Activated CD4-positive, alpha-beta memory T cell treated with anti-CD3 and anti-CD28 coated beads, Interleukin-2, amount 10 ng/mL, durations not matched to agents 7 days and 5 days (primary cell): ENCODE measurements at places on chromosomes 13 and 19. TPM values are rescaled to one million over a fixed set of nuclear protein-coding genes. Genes with fewer than 3 reads are reported as not detected.

Gene WDFY2
- total RNA-seq, result 14.1 TPM

Gene SEMA6B
- total RNA-seq, result not detected

GRCh38 chr19:49565261-49565660 lies 15.1 kb downstream of the NOSIP start:
- no peak for DNase-seq
- peak overlapping the region; percentile 99 for H3K27ac ChIP-seq

DNA sequence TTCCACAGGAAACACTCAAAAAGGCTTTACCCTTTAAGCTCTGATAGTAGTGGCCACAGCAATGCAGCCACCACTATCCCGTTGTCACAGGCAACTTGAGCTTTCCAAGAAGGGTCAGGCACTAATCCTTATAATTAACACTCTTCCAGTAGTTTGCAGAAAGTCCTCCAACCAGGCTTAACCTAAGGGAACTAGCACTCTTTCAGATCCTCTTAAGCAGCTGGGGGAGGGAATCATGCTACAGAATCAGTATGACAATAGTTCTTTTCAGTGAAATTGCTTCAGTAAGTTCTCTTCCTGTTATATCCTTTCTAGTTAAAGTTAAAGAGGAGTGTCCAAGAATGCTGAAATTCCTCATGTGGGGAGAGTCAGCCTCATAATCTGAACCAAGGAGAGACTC lies 82.2 kb downstream of the TNFSF11 start:
- DNase-seq, result no peak
- H3K27me3 ChIP-seq, result peaks cover 66% of the 10 kb centered on the region
- H3K4me1 ChIP-seq, result no peaks in the 10 kb centered on the region
- no peaks in the 10 kb centered on the region for H3K36me3 ChIP-seq
- H3K4me3 ChIP-seq, result no peak overlapping the region

- H3K27me3 ChIP-seq, result no peaks in the 10 kb centered on the region
- peak; percentile 68 for DNase-seq
- peak overlapping the region; percentile 95 for H3K4me3 ChIP-seq
Observed at GRCh38 chr13:32314271-32315237, 609 bp downstream of the ZAR1L start.

- H3K36me3 ChIP-seq, result peaks cover 15% of the 10 kb centered on the region
- H3K4me1 ChIP-seq, result peaks cover 23% of the 10 kb centered on the region
- H3K27me3 ChIP-seq, result no peaks in the 10 kb centered on the region
- DNase-seq, result no peak
- no peak overlapping the region for H3K4me3 ChIP-seq
Observed at GRCh38 chr13:97234742-97235141, 12.6 kb downstream of the MBNL2 start.

DNA sequence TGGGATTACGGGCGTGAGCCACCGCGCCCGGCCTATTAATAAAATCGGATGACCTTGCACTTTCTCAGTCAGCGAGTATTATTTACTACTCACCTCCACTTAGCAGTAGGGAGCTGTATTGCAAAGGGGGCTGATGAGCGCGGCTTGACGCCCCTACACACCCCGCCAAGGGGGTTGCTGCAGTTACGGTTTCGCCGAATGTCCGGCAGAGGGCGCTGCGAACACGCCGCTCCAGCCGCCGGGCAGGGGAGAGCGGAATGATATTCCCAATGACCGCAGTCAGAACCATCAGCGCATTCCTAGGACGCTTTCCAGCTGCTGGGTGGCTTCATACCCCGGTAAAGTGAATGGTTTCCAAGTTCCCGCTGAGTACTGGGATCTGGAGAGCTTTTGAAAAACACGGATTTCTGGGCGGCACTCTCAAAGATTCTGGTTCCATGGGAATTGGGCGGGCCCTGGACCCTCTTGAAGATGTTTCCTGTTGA lies 30.0 kb upstream of the TPT1 start:
- no peaks in the 10 kb centered on the region for H3K27me3 ChIP-seq
- no peak overlapping the region for H3K27ac ChIP-seq
- no peak overlapping the region for H3K4me3 ChIP-seq

DNA sequence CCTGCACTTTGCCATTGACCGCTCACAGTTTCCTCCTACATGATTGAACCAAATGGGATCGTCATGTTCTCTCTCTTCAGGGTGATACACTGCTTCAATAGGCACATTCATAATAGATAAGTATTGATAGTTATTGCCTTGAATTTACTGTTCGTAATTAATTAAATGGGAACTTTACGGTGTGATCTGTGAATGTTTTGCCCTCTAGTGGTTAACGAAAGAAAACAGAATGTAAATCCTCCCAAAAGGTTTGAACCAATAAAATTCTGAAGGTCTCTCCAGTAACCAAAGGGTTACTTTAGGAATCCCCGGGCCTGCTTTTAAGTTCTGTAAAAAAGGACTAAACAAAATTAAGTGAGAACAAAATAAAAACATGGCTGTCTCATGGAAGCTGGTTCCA lies 389.3 kb downstream of the DACH1 start:
- no peaks in the 10 kb centered on the region for H3K36me3 ChIP-seq
- H3K27me3 ChIP-seq, result no peaks in the 10 kb centered on the region
- H3K4me3 ChIP-seq, result no peak overlapping the region
- H3K4me1 ChIP-seq, result no peaks in the 10 kb centered on the region
- no peak for DNase-seq
